Activated CD4-positive, CD25-positive, alpha-beta regulatory T cell treated with anti-CD3 and anti-CD28 coated beads, Interleukin-2, amount 50 U/mL, for 24 hours (primary cell): ENCODE measurements at places on chromosomes 4 and X.

DNA sequence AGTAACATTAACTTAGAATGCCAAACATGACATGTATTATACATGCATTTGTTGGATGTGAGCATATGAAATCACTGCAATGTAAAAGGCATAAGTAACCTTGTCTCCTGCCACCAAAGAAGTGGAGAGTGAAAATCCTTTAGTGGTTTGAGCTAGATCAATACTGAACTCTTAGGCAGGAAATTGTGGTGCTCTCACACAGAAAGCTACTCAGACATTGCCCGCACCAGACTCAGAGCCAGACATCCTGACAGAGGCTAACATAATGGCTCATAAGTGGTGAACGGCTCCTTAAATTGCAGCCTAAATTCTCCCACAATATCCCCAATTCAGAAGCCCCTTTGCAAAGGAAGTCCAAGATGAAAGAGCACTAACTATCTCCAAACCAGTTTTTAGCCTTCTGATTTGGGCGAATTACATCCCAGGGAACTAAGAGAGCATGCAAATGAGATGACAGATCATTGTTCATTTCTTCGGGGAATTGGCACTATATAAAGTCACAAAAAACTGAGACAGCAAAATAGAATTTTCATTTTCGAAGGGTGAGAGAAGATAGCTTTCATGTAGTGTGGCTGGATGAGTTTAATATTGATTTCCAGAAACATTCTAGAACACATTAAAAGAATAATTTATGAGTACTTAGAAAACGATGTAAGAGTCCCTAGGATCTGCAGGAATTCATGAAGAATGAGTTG lies 233.6 kb upstream of the RPS6KA3 start:
- peak; percentile 56 for ATAC-seq

- ATAC-seq, result no peak
These were observed 180.6 kb upstream of the NUDT6 start for GRCh38 chr4:123102897-123103471.

- no peak for ATAC-seq
These were observed 475.4 kb downstream of the NLGN4X start for GRCh38 chrX:5753291-5753690.

DNA sequence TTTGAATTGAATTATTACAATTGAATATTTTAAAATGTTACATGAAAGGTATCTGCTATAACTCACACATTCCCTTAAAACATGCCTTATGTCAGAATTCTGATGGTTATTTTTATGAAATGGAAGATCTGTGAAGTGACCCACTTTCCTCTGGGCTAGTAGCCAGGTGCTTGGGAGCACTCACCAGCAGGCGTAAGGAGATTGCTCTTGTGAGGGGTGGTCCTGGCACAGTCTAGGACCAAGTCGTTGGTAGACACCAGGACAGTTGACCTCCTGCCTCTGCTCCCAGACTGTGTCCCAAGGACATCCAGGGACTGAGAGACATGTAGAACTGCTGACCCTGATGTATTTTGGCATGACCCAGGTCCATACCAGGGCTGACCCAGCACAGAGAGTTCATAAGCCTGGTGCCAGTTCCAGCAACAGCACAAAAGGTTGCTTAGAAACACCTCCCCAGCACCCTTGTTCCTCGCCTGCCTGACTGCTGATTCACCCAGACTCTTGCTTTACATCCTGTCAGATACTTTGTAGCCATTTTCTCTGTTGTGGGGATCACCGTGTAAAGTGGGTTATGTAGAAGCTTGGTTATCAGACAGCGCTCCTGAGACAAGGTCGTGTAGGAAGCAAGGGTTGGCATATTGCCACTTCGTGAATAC lies 48.5 kb downstream of the NELFA start:
- no peak for ATAC-seq

- ATAC-seq, result peak; percentile 55
These were observed 18.3 kb upstream of the CXCR3 start for GRCh38 chrX:71636438-71637252.

- ATAC-seq, result no peak
These were observed 476.2 kb downstream of the RAB28 start for GRCh38 chr4:13007802-13008470.

- no peak for ATAC-seq
These were observed 136.8 kb downstream of the KLF8 start for GRCh38 chrX:56368962-56369361.

GRCh38 chr4:113502906-113503305 lies 258.6 kb downstream of the CAMK2D start:
- no peak for ATAC-seq

DNA sequence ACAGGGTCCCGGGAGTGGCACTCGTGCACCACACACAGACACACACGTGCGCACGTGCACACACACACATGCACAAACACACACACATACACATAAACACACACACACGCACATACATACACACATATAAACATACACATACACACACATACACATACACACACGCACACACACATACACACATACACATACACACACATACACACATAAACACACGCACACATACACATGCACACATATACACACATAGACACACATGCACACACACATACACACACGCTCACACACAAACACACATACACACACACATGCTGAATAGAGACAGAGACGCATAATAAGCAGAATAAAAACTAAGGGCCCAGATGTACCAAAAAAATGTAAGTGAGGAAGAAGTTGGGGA lies 332.2 kb upstream of the CXorf51B start:
- no peak for ATAC-seq

DNA sequence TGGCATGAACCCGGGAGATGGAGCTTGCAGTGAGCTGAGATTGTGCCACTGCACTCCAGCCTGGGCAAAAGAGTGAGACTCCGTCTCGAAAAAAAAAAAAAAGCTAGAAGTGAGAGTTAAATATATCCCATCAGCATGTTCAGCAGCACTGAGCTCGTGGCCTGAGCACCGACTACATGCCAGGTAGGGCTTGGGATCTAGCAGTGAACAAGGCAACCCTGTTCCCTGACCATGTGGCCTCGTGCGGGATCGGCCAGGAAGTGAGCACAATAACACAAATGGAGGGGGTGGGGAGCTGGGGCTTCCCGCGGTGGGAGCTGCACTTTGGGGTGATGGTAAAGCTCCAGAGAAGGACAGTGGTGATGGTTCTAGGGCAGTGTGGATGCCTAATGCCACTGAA lies 193.7 kb upstream of the PSAPL1 start:
- ATAC-seq, result no peak

DNA sequence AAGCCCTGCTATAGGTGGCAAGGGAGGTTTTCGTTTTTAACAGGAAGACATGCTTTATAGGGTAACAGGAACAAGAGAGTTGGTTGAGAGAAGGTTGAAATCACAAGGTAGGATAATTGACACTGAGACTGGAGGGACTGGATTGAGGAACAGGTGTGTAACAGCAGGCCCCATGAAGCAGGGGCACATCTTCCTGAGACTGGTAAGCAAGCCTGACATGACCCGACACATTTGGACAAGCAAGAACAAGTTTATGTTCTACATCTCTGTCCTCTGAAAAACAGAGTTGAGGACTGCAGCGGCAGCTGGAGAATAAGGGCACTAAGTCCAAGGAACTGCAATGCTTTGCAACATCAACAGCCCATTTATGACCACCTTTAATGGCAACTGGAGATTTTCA lies 5.2 kb downstream of the RPS4X start:
- ATAC-seq, result no peak

GRCh38 chr4:165519591-165519990 lies 140.8 kb downstream of the CPE start:
- no peak for ATAC-seq

- peak; percentile 80 for ATAC-seq
These were observed 46.9 kb downstream of the KIF4A start for GRCh38 chrX:70336767-70337166.

GRCh38 chr4:70183168-70183939 lies 12.2 kb upstream of the ODAM start:
- no peak for ATAC-seq

GRCh38 chr4:145984563-145984962 lies 45.9 kb upstream of the ZNF827 start:
- no peak for ATAC-seq

- peak; percentile 63 for ATAC-seq
These were observed 118.4 kb downstream of the DTHD1 start for GRCh38 chr4:36399762-36400353.

GRCh38 chr4:8478801-8479744 lies 38.5 kb downstream of the TRMT44 start:
- ATAC-seq, result no peak

DNA sequence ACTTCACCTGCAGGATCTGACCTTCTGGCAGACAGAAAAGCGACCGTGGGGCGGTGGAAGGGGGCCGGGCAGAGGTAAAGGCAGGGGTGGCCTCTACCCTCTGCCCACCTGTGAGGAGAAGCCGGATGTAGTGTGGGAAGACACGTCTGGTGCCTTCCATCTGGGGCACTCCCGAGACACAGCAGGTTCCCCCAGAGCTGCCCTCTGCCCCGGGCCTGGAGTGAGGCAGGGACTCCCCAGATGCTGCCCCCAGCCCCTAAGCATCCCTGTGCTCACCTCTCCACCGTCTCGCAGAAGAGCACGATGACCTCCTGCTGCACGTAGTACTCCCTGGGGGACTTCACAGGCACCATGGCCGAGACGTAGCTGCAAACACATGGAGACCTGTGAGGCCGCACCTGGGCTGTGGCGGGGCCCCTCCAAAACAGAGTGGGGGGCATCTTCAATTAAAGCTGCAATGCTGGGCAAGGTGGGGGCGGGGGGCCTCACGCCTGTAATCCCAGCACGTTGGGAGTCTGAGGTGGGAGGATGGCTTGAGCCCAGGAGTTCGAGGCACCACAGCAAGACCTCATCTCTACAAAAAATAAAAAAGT lies 75.3 kb upstream of the MXD4 start:
- ATAC-seq, result no peak

DNA sequence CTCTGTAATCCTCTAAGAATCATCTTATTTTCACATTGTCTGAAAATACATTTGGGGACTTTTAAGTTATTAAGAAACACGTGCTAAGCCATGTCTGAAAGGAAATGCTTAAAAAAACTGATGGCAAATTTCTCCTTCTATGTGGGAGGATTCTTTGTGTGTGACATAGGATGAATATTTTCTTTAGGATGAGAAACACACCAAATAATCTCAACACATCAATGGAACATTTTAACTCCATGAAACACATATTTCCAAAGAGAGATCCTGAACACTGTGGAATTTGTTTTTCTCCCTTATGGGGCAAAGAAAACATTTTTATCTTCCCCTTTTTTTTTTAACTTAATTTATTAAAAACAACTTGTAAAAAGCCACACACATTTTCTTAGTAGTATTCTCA lies 153.8 kb upstream of the ANKRD50 start:
- ATAC-seq, result no peak

- no peak for ATAC-seq
These were observed 321.2 kb downstream of the CAMK2D start for GRCh38 chr4:113440371-113440770.
